ENCODE measurements at places on chromosomes 2 and 18.

GRCh38 chr2:9749546-9750223 is 93.6 kb upstream of the TAF1B start:
- no peak for DNase-seq

- DNase-seq = peak; percentile 16
Observed at GRCh38 chr2:127584047-127584446, 48.6 kb downstream of the MYO7B start.

- DNase-seq = no peak
Observed at GRCh38 chr18:1530650-1531049, 626.0 kb downstream of the ADCYAP1 start.

- peak; percentile 30 for DNase-seq
Observed at GRCh38 chr2:238166391-238167343, 7.9 kb downstream of the ERFE start.

DNA sequence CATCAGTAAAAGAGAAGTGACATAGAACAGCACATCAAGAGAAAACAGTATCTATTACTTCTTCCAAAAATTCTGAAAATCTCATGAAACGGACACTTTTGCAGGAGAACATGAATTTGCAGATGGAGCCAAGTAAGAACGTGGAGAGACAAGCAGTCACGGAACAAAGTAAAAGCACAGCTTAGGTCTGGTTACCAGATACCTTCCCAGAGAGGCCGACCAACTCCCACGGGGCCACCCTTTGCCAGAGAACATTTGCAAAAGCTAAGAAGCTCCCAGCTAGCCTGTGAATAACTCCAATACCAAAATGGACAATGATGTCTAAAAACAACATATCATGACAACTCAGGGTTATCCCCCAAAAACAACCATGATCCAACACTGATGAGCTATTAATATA is 38.9 kb downstream of the THAP4 start:
- DNase-seq = no peak

DNA sequence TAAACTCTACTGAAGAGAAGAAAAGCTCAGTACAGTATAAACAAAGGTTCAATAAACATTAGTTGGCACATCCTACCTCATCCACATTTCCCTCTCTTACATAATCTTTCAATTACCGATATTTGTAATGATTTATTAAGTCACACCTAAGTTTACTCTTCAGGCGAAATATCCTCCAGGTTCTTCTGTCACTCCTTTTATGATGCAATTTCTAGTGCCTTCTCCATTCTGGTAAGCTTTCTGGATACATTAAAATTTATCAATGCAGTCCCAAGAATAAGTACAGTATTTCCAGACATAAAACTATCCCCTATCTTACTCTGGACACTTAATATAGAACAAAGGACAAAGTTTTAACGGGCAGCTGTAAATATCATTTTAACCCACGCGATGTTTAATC is 5.6 kb downstream of the HNRNPLL start:
- no peak for DNase-seq

DNA sequence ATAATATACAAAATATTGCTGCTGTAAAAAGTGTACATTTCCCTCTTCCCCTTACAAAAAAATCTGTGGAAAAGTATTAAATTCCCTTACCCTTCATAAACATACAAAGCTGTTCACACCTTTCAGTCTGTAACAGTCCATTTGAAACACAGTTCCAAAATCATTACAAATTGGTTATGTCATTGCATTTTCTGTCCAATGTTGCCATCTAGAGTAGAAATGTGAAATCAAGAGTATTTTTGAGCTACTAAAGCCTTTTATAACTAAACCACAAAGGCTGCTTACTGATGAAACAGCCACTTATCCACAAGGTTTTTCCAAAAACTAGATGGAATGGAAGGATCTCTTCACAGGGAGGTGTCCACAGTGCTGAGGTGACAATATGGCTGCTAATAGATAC is 72.5 kb downstream of the SS18 start:
- no peak for DNase-seq

- no peak for DNase-seq
Observed at GRCh38 chr18:69982417-69982816, 34.7 kb upstream of the CD226 start.

GRCh38 chr18:75727456-75727855 is 300.0 kb upstream of the SMIM21 start:
- DNase-seq = no peak

DNA sequence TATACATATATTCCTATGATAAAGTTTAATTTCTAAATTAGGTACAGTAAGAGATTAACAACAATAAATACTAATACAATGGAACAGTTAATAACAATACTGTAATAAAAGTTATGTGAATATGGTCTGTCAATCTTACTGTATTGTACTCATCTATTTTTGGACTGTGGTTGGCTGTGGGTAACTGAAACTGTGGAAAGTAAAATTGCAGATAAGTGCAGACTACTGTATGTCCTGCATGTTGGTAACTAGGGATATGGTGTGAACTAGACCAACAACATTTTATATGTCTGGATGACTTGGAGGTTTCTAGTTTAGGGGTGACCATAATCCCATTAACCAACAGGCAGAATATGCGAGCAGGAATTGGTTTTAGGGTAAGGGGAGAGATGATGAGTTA is 23.3 kb downstream of the PHLPP1 start:
- DNase-seq = no peak

- DNase-seq = no peak
Observed at GRCh38 chr18:5942591-5942990, 47.3 kb upstream of the TMEM200C start.

GRCh38 chr2:232592772-232593395 is 40.5 kb upstream of the EFHD1 start:
- DNase-seq = no peak

DNA sequence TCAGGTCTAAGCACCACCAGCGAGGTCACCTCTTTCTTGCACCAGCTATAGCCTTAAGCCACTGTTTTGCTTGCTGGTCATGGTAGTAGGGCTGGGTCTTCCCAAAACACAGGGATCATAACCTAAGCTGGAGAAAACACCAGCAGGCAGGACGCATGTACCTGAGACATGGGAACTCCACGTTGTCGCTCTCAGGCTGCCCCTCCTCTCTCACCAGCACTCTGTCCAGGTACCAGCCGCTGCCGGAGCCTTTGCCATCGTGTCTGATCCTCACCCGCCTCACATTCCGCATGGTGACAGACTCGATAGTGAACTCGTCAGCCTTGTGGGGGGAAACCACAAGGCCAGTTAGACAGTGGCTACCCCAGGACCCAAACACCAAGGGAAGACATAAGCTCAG is 79.5 kb downstream of the LOXHD1 start:
- DNase-seq = no peak

DNA sequence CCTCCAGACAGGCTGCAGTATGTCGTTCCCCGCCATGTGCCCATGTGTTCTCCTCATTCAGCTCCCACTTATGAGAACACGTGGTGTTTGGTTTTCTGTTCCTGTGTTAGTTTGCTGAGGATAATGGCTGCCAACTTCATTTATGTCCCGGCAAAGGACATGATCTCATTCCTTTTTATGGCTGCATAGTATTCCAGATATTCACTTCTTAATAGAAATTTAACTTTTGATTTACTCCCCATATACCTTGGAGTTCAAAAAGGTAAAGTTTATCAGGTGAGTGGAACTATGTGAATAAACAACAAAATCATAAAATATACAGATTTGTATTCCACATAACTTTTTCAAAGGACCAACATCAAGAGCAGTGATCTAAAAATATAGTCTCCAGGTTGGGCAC is 372.6 kb downstream of the STK39 start:
- no peak for DNase-seq

DNA sequence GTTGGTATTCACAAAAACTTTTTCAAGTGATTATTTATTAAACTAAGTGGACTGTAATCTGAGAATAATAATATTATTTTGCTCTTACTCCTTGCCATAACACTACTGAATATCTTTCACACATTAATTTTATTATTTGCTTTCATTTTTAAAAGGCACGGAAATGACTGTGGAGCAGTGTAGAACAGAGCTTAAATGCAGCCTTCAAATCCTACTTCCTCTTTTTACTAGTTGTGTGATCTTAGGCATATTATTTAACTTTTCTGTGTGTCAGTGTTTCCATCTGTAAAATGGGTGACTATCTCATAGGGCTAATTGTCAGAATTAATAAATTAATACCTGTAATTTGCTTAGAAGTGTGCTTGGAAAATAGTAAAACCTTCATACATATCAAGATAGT is 55.5 kb upstream of the SLC8A1 start:
- DNase-seq = no peak

DNA sequence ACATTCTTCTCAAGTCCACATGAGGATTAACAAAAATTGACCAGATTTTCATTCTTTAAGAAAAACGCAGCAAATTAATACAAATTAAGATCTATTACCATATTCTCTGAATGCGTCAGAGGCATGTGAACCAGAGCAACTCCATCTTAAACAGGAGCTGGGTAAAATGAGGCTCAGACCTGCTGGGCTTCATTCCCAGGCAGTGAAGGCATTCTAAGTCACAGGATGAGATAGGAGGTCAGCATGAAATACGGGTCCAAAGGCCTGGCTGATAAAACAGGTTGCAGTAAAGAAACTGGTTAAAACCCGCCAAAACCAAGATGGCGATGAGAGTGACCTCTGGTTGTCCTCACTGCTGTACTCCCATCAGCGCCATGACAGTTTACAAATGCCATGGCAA is 217.6 kb downstream of the RDH14 start:
- no peak for DNase-seq

DNA sequence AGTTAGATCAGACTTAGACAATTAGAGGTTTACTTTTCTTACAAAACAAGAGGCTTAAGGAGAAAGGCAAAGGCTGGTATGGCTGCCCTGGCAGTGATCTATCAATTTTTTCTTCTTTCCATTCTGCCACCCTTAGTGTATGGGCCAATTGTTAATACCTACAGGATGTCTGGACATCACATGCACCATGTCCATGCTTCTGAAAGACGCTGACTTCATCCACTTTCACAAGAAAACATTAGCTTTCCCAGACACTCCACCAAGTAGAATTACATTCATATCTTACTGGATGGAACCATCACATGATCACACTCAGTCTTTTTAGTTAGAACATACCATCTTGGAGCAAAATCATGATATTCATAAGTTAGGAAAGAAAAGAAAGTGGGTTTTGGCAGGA is 120.9 kb downstream of the ARHGAP28 start:
- no peak for DNase-seq

GRCh38 chr2:111219734-111220505 is 99.2 kb downstream of the BCL2L11 start:
- no peak for DNase-seq

DNA sequence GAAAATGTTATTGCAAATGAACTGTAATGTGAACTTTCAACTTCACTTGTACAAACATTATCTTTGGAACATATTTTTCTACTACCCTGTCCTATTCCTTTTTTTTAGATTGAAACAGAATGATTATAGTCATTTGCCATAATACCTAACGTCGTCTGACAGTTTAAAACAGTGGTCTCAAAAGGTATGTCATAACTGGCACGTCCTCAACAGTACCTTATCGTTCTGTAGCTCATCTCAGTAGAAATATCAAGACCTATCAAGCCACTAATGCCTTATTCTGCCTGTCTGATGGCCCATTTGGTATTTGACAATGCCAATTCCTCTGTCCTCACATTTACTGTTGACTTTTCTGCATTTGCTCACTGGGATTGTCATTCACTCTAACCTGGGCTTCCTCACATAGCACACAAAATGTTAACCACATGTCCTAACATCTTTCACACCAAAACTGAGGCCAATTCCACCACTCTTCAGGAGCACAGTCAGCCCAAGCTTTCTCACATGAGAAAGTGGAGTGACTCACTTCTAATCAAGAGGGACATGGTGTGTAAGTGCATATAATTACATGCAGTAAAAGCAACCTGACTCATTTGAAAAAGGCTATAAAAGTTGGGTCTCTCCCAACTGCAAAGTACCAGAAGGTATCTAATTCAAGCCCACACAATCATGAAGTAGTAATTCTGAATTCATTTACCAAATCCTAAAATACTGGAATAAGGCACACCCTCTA is 34.8 kb downstream of the DNER start:
- no peak for DNase-seq

DNA sequence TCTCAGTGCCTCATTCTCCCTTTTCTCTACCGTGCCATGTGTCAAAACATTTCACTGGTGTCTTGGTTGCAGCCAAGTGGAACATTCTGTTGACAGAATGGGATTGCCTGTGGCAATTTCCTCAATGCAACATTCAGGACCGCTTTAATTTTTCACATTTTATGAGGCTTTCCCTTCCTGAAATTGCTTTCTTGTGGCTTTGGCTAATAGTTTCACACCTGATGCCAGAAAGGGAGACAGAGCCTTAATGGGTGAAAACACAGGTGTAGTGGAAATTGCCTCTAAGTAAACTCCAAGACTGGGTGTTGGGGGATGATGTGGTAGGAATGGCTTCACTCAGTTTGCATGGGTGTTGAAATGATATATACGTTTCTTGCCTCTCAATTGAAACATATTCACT is 278.3 kb downstream of the TSN start:
- no peak for DNase-seq

DNA sequence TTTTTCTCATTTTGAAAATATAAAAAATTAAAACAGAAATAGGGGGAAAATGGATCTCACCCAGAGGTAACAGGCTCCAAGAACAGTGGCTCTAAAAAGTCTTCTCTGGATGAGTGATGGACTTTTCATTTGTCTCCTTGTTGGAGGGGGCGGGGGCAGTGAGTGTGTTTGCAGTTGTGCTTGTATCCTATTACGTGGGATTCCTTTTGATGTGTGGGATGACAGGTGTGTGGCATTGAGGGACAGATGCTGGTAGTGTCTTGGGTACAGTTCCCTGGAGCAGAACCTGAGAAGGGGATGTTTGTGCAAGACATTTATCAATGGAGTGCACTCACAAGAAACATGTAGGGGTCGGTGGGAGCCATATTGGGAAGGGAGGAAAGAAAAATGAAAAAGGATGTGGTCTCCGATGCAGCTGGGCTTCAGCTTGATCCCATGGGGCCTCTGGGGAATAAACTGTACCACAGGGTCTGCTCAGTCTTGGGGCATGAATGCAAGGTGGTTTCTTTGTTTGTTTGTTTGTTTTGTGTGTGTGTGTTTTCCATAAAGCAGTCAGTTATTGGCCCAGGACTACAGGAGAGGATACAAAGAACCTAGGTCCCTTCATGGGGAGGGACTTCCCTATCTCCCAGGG is 120.0 kb upstream of the SLC35G4 start:
- DNase-seq = no peak

- no peak for DNase-seq
Observed at GRCh38 chr2:214489702-214490101, 78.8 kb downstream of the VWC2L start.

- DNase-seq = no peak
Observed at GRCh38 chr2:17799301-17800120, 16.7 kb upstream of the MSGN1 start.

GRCh38 chr2:39492095-39492590 is 55.1 kb upstream of the MAP4K3 start:
- DNase-seq = no peak

DNA sequence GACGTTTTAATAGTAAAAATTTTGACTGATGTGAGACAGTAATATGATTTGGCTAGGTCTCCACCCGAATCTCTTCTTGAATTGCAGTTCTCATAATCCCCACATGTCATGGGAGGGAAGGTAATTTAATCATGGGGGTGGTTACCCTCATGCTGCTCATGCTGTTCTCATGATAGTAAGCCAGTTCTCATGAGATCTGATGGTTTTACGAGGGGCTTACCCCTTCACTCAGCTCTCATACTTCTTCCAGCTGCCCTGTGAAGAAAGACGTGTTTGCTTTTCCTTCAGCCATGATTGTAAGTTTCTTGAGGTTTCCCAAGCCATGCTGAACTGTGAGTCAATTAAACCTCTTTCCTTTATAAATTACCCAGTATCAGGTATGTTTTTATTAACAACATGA is 327.0 kb upstream of the CDH7 start:
- DNase-seq = no peak
